ENCODE measurements at places on chromosomes 7 and 10.

- DNase-seq = no peak
These were observed 35.9 kb upstream of the MAGI2 start for GRCh38 chr7:79489371-79489770.

GRCh38 chr7:41912851-41913567, 210.1 kb upstream of the INHBA start:
- DNase-seq = no peak

GRCh38 chr10:114879541-114880158, 58.1 kb downstream of the FHIP2A start:
- no peak for DNase-seq

DNA sequence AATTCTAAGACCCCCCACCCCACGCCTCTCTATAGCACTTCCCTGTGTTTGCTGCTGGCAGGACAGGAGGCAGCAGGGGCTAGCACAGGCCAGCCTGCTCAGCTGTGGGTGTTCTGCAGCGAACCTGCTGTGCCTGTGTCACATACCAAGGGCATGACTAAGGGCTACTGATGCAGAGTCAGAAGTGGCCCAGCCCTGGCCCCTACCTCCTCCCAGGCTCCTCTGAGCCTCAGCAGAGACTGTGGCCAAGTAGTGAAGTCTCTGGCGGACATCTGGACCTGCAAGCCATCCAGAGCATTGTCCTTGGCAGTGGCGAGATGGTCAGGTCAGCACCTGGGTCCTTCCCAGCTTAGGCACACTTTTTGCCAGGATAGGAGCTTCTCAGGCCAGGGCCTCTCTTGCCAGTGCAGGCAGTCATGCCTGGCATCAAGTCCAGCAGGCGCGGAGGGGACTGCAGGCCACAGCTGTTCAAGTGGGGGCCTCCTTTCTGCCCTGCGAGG, 116.3 kb upstream of the RET start:
- no peak for DNase-seq

DNA sequence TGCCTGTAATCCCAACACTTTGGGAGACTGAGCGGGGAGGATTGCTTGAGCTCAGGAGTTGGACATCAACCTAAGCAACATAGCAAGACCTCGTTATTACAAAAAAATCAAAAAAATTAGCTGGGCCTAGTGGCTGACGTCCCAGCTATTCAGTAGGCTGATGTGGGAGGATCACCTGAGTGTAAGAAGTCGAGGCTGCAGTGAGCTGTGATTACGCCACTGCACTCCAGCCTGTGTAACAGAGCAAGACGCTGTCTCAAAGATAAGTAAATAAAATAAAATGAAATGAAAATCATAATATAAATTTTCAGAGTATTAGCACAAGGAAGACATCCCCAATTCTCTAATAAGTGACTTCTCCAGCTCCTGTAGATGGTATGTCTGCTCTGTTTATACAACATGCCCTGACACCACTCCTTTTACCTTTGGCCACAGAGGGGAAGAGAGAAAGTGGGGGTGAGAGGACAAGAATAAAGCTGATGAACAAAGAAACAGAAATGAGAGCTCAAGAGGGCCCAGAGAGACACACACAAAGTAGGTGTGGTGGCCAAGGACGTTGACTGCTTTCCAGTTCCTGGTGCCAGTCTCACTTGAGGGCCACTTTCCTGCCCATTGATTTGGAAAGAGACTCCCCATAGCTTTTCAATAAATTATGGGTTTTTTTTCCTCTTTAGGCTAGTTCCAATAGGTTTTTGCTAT, 62.9 kb downstream of the PTTG1IP2 start:
- DNase-seq = no peak

- DNase-seq = no peak
These were observed 47.9 kb upstream of the SEMA3D start for GRCh38 chr7:85234730-85235129.

DNA sequence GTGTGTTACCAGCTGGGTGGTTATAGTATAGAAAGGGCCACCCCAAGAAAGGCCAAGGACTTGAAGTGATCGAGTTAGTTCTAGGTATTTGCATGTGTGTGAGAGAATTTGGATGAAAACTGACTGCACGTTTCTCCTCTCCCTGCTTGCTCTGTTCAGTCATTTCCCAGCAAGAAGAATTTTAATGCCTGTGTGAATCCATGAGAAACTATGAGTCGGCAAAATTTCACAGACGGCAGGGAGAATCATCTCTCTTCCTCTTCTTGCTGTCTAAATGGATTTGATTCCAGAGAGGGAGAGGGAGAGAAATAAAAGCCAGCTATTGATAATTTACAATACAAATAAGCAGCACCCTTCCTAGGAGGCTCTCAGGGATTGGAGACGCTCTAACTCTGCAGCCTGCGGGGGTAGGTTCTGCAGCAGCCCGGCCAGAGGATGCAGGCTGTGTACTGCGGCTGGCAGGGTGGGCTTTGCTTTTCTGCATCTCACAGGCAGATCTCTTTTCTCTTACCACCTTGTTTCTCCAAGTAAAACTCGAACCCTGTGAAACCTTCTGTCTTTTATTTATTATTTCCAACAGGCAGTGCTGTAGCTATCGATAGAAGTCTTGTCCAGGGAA, 183.6 kb downstream of the TCF7L2 start:
- DNase-seq = no peak

DNA sequence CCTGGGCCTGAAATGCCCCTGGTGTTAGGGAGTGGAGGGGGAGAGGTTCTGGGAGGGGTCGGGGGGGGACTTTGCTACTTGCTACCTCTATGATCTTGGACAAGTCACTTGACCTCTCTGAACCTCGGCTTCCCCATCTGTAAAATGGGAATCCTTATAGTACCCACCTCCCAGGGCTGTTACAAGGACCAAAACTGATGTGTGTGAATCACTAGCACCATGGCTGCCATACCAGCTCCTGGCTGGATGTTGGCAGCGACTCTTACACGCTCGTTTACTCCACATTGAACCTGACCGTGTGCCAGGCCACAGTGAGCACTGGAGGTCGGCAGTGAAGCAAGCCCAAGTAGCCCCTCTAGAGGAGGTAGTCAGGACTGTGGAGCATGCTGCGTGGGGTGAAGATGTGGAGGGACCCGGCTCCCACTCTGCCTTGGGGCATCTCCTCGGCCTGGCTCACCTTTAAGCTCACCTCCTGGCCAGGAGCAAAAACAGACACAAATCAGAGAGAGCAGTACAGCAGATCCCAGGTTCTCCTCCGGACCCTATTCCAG, 28.9 kb downstream of the PPIF start:
- no peak for DNase-seq

DNA sequence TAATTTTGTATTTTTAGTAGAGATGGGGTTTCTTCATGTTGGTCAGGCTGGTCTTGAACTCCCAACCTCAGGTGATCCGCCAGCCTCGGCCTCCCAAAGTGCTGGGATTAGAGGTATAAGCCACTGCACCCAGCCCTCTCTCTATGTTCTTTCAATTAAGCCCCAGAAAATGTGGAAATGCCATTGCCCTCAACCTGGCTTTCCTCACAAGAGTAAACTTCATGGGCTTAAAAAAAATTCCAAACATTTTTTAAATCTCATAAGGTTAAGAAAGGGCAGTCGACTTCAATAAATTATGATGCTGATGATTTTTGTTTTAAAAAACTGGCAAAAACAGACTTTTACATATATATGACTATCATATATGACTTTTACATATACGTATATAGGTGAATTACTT, 107.6 kb downstream of the TES start:
- no peak for DNase-seq

DNA sequence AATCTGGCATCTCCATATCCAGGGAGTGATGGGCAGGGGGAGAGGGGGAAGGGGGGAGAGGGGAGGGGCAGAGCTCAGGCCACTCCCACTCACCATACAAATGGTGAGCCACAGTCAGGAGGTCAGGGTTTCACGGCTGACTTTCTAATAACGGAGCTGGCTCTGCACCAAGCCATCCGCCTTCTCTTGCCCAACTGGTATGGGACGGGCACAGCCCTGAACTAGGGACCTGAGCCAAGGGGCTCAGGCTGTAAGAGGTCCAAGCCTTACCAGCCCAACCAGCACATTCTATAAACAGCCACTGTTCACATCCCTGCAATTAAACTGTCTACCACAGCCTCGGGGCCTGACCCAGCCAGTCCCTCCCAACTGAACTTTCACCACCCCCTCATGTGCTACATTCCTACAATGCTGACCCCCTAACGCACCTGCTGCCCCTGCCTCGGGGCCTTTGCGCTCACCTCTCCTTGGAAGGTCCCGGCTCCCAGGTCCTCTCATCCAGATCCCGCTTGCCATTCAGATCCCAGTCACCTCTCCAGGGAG, 32.5 kb downstream of the RGS10 start:
- DNase-seq = no peak
